NCI-H69 (cell line): ENCODE measurements at places on chromosomes 4 and X.
A peak's percentile ranks its signal among the peaks of the same experiment; 100 is the strongest.

- peak; percentile 27 for DNase-seq
These were observed 1224.3 kb upstream of the TENM3 start for GRCh38 chr4:181018913-181019312.

GRCh38 chrX:74521961-74522751 lies 92.3 kb downstream of the RLIM start:
- DNase-seq = no peak

DNA sequence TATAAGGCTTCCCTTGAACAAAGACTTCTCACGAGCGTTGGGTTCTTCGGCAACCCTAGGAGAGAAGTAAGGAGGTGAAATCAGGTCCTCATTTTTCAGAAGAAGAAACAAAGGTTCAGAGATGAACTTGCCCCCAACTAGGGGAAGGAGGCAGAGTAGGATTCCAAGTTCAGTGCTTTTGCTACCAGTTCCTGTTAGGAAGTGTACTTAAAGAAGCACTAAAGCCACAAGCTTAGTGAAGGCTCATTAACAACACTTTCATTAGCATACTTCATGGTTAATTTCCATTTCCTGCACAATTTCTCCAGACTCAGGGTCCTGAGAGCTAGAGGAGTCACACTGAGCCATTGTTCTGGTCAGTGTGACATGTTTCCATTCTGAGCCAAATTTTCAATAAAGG lies 52.1 kb downstream of the VSIG4 start:
- no peak for DNase-seq

- no peak for DNase-seq
These were observed 55.7 kb upstream of the IQSEC2 start for GRCh38 chrX:53337101-53337500.

- DNase-seq = peak; percentile 70
These were observed 554 bp downstream of the DCTD start for GRCh38 chr4:182916483-182917181.

DNA sequence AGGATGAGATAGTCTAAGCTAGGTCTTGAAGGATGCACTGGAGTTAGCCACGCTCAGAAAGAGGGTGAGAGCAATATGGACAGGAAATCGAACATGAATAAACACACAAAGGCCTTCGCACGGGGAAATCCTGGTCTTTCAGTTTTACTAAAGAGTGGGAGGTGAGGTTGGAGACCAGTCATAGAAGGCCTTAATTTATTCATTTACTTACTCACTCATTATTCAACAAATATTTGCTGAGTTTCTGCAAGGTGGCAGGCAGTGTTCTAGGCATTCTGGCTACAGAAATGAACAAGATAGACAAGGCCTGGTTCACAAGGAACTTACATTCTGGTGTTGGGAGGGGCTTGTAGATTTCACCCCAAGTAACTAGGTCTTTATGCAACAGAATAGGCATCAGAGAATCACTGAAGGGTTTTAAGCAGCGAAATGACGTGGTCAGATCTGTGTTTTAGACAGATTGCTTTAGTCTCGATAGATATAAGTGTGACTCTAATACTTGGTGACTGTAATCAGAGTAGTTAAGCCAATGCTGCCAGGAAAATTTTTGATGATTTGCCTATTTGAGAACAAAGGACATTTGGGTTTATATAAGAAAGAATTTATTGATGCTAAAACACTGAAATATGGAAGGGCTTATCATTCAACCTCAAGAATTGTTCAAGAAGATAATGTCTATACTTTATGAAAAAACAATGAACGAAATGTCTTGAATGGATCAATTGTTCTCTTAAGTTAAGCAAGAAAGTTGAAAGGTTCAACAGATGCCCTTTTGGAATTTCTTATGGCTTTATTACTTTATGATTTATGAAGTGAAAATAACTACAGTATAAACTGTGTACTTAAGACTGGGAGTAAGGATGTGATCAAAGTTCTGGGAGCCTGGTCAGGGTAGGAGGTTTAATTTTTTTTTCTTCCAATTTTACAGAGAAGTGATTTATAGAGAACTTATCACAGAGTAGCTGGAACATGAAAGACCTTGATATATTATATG lies 184.4 kb upstream of the CASK start:
- DNase-seq = no peak

- no peak for DNase-seq
These were observed 106.3 kb upstream of the TEX13D start for GRCh38 chrX:124226129-124226528.

GRCh38 chr4:48268956-48269860 lies at the start of gene TEC:
TEC (minus strand) TSS chr4:48269838; CDS start chr4:48228614, 41,224 bp downstream.
- DNase-seq = peak; percentile 67

DNA sequence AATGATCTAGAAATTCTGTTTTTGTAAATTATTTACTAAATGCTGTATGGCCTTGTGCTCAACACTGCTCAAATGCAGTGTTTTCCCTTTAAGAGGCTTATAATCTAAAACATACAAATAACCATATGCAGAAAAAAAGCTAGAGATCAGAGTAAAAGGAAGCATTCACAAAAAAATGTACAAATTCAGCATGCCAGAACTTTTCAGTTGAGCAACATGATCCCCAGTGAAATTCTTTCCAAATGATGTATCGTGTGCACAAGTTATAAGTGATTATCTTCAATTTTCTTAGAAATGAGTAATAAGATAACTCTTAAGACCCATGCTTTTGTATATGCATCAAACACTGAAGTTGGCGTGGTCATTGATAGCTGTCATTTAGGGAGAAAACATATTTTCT lies 5.0 kb downstream of the GPC3 start:
- DNase-seq = no peak

DNA sequence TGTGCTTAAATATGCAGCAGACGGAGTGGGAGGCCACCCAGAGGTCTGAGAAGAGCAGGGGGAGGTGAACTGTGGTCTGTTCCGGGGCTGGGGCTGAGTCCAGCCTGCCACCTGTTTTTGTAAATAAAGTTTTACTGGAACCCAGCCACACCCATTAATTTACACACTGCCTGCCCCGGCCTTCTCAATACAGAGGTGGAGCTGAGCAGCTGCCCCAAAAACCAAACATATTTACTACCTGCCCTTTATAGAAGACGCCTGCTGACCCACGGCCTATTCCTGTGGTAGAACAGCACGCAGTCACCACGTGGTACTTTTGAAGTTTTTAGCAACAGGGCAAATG lies 45.9 kb downstream of the FGFRL1 start:
- peak; percentile 5 for DNase-seq

- DNase-seq = no peak
These were observed 134.6 kb upstream of the NPY2R start for GRCh38 chr4:155073852-155074251.

- no peak for DNase-seq
These were observed 111.8 kb upstream of the STIM2 start for GRCh38 chr4:26748811-26749210.

- peak; percentile 44 for DNase-seq
These were observed 63.0 kb upstream of the MND1 start for GRCh38 chr4:153281476-153281875.

DNA sequence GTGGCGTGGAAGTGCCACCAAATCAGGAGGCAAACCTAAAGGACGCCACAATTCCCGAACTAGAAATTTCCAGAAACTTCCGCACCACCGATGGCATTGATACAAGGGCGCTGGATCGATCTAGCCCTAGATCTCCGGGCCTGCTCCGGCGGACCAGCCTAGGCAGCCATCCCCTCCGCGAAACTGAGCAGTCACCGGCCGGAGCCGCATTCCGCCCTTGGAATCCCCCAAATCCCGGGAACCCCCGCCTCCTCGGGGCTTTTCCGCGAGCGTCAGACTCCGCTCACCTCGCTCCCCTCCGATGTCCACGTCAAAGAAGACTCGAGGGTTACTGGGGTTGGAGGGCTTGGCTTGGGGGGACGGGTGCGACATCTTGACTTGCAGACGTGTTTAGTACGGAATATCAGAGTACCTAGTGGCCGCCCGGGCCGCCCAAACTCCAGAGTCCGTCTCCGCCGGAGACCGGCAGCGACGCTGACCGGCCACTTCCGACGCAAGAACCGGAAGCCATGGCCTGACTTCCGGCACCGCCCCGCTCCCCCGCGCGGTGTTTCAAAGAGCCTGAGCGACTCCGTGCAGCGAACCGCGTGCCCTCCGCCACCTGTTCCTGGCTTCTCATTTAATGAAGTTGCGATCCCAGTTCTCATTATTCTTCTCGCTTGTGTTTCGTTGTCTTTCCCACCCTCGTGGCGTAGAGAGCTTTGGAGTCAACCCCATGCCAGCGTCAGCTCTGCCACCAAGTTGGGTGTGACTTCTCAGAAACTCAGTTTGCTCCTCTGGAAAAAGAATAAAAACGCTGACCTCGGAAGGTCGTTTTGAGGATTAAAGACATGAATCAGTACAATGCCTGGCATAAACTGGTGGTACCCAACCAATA lies at the start of gene PPID:
PPID (minus strand) TSS at position 480 of the 877 bp plus-strand sequence; CDS start at position 372, 108 bp downstream.
- peak; percentile 91 for DNase-seq

DNA sequence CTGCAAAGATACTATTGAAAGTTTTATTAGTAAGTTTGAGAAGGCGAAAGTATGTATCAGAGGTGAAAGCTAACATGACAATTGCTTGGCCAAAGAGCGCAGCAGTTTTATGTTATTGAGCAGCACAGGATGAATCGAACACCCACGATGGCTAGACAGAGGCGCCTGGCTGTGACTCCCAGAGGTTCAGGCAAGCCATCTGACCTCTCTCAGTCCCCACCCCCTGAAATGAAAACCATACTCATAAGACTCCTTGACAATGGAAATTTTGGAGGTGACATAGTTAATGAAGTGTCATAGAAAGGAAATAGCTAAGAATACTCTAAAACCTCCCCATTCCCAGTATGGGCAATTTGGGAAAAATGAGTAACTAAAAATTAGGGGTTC lies 70.6 kb downstream of the MGST2 start:
- DNase-seq = no peak

GRCh38 chr4:82797405-82798111 lies 1.0 kb downstream of the SCD5 start:
- DNase-seq = peak; percentile 58

DNA sequence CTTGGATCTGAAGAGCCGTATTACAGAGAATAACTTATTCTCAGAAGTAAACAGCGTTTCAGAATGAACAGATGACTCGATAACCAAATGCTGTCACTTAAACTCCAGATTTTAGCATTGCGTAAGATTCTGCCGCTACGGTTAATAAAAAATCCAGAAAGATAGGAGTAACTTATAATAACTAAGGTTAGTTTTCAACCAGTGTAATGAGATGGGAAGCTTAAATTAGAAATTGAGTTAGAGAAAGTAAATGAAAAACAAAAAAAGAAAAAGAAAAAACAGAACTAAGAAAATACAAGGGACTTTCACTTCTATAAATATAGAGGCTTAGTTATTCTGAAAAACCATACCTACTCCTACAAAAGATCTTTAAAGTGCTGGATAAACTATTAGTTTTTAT lies 13.1 kb upstream of the PARM1 start:
- no peak for DNase-seq

DNA sequence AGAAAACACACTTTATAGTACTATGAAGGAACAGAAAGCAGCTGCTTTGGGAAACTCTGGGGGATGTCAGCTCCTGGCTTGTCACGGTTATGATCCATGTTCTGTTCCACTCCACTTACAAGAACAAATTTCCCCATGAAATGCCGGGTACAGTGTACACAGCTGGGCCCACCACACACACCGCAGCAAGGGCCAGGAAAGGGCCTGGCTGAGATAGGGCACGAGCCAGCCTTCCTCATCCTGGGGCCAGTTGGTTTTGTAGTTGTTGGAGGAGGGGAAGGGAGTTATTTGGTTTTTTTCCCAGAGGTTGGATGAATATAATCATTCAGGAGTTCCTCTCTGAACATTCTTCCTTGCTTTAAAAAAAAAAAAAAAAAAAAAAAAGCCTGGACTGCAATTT lies 56.8 kb downstream of the SEPSECS start:
- no peak for DNase-seq

DNA sequence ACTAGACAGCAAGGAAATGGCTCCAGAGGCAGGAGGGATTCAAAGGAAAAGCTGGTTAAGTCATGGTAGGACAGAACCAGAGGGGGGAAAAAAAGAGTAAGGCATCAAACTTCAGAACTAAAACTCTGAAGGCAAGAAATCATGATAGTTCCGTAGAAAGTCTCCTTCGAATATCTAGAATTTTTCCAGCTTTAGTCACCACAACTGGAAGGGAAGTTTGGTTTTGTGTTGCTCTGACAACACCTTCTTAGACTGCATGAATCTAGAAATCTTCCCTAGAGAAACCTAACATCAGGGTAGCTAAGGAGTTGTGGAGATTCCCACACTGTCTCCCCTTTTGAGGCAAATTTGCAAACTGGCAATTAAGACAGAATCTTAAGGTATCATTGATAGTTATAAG lies 33.7 kb downstream of the AMMECR1 start:
- DNase-seq = no peak

DNA sequence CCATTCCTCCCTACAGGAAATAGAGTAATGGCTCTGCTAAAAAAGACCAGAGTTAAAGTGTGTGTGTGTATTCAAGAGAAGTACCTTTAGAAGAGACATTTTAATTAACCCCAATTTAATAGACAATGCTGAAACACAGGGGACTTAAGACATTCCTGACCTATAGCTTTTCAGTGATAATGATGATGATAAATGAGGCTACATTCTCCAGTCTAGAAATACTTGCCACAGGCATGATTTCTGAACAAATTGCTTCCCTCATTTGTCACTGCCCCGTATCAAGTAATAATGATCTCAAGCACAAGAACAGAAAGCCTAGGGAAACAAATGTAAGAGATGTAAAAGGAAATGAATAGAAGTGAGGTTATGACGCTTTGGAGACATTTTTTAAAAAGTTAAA lies 117.1 kb downstream of the UNC5C start:
- DNase-seq = peak; percentile 85

- no peak for DNase-seq
These were observed 220.6 kb downstream of the PPP4R3C start for GRCh38 chrX:27242581-27242980.

DNA sequence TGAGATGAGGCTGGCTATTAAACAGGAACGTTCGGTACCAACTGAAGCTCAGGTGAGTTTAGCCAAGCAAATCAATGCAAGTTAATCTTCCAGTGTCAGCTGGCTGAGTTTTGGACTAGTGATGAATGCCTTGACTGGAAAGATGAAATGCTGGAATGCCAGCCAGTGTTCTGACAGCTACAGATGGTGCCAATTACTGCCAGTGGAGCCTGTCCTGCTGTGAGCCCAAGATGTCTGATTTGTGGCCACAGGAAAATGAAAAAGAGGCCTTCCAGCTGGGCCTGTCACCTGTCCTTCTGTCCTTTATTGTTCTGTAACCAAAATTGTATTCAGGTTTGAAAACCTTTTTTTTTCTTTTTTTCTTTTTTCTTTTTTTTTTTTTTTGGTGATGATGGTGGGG lies 223.1 kb downstream of the AFF2 start:
- peak; percentile 65 for DNase-seq

DNA sequence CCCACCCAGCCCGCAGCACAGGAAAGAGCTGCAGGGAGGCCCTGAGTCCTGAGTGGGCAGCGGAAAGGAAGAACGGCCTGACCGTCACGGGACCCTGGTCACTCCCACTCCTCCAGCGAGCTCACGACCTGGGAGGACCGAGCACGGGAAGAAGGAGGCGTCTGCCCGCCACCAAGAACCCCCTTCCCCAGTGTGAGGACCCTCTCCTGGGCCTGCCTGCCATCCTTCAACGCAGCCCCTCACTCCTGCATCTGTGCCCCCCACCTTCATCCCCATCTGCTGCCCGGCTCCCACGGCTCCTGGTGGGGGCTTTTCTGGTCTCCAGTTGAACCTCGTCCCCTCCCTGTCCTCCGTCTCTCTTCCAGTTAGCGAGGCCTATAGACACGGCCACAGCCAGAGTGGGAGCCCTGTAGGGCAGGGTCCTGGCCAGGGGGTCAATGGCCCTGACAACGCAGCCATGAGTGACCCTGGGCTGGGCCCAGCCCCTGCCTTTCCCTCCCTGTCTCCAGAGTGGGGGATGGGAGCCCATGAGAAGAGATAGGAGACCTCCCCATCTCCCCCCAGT lies 41.3 kb upstream of the MXD4 start:
- no peak for DNase-seq
